ENCODE measurements at places on chromosomes 11 and 22.

DNA sequence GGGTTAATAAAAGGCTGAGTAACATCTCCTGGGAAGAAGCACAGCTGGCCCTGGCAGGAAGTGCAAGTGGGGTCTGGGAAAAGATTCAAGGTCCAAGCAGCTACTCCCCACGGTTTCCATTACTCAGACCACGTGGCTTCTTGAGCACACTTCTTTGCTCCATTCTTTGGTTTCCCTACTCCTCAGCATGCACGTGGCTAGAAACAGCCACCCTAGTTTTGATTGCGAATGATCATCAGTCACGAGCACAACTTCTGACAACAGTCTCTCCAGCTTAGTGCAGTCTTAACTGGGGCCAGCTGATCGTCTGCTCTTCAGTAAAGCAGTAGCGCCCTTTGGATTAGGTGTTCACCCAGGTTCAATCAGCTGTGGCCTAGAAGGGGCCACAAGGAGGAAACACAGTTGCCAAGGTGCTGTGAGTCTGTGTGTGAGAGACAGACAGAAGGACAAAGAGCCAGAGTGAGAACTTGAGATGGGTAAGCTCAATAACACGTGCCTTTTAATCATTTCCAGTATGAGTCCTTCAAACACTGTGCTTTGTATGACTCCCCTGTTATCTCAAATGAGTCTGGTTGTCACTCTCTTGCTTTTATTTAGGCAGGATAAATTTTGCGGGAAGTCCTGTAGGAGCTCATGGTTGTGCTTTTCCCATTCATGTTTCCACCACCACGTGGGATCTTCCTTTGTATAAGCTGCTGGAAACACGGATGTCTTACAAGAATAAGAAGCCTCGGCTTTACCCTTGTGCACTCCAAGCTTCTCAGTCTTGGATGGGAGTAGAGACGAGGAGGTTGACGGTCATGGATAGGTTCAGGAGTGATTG is 901 bp upstream of the PARVA start:
- no peak for DNase-seq

DNA sequence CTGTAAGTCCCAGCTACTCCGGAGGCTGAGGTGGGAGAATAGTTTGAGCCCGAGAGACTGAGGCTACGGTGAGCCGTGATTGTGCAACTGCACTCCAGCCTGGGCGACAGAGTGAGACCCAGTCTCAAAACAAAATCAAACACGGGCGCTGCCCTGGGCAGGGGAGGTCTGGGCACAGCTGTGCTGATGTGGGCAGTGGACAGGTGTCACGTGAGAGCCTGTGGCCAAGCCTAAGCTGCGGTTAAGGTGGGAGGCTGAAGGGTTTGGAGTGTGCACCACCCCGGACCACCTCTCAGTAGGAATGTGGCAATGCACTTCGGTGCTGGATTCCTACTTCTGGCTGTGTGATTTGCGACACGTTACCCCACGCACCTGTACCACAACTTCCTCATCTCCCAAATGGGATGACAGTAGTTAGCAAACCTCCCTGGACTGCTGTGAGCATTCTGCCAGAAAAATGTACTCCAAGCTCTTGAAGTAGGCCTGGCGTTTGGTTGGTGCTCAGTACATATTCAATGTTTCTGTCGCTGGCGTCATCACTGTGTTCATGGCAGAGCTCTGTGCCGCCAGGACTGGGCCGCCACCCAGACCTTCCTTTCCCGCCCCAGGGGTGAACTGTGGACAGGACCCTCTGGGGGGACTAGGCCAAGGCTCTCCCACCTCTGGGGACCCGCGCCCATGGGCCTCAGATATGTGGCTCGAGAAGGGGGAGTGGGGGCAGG is 807 bp upstream of the ZNF74 start:
- no peak for DNase-seq

- DNase-seq = no peak
Measured at GRCh38 chr22:23715806-23716375, 25.1 kb downstream of the RGL4 start.

GRCh38 chr11:128691802-128692752 is 1.8 kb upstream of the FLI1 start:
- no peak for DNase-seq

DNA sequence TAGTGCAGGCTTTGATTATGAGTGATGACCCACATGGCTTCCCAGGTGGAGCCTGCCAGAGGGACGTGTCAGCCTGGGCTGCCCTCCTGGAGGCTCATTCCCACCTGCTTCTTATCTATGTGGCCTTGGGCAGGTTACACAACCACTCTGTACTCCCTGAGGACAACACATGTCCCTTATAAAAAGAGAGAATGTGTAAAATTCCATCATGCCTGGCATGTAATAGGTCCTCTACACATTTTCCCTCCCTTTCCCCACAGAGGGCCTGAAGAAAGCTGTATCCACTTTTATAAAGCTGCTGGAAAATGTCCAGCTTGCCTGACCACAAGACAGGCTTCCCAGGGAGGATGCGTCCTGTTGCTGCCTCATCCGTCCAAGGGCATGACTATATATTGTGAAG is 55.0 kb upstream of the VSTM5 start:
- DNase-seq = no peak

DNA sequence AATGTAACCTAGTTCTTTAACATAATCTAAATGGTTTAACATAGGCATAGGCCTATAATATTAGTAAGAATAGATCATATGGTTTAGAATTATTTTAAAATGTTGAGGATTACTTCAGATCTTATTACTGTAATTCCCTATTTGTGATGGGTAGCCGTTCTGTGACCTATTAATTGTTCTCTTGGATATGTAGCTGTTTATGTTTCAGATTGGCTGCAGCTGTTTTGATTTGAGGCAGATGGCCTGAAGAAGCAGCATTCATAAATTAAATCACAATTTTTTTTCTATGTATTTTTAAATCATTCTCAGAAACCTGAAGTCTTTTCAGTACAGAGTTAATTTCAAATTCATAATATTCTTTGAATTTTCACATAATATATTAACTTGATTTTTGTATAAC is 104.5 kb downstream of the PDE3B start:
- no peak for DNase-seq

All from neural crest cell (in vitro differentiated cells).